ENCODE measurements at places on chromosomes 6 and 20.

- peak; percentile 15 for DNase-seq
These were observed 98.1 kb upstream of the TOP1 start for GRCh38 chr20:40930561-40930960.

DNA sequence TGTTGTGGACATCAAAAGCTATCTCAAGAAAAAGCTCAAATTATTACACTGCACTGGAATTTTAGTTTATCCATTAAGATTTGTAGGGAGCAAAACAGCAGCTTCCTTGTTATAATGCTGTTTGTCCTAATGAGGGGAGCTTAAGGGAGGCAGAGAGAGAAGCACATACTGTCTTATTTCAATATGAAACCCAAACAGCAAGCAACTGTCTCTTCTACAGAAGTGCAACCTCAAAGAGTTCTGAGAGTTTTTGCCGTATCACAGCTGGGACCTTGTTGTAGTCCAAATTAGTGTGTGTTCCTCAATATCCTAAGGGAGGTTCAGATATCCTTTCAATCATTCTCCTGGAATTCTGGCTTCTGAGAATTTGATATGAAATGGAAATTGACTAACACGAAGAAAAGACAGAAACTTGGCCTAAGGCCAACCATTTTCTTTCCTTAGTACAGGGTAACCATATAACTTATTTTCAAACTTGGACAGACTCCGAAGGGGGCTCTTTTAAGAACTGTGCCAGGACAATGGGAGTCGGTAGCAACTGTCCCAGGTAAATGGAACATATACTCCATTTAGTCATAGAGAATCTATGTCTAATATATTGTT, 149.3 kb upstream of the CCN2 start:
- no peak for DNase-seq

DNA sequence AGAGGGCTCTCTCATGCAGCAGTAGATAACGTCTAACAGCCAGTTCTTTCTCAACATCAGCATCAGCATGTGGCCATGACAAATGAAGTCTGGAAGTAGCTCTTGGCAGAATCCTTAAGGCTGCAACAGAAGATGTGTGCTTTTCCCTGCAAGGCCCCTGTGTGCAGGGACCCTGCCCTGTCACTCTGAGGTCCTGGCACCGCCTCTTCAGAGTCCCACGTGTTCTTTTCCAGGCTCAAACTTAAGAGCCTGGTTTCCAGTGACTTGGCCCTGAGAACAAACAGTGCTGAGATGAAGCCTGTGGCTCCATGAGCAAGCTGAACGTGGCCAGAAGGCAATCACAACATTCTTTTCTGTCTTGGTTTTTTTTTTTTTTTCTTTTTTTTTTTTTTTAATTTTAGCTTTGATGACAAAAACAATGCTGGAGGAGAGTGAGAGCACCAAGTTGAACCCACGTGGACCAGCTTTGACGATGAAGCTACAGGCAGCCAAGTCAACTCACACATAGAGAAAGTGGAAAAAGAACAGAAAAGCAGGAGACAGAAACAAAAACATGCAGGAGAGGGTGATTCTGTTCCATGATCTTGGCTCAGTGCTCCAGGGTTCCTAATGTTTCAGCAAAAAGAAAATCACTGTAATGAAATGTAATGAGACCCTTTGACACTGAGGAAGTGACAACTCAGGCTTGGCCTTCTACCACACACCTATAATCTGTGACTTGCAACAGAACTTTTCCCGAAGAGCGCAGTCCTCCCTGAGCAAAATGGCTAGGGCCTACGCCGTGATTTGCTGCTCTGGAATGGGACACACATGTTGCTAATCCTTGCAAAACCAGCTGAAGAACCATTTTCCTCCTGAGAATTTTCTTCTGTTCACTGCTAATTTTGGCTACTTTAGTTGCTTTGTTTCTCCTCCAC, 86.1 kb downstream of the FOXC1 start:
- DNase-seq = no peak

DNA sequence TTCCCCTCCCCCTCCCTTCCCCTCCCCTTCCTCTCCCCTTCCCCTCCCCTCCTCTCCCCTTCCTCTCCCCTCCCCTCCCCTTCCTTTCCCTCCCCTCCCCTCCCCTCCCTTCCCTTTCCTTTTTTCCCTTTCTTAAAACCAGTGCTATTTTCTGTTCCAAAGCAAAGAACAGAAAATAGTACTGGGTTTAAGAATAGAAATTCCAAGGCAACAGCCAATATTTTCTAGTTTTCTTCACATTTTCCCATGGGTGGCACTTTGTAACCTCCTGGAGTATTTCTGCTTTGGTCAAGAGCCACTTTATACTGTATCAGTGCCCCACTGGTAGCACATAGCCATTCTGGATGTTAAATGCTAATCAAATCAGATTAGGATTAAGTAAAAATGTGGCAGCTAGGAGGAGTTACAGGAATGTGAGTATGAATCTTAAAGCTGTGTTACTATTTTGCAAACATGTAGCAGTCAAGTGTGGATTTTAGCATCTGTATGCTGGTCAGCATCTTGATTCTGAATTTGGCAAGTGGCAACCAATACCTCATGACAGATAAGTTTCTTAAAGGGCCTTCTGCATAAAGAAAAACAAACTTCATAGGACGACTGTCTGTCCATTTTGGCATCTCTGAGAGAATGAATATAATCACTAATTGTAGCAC, 126.4 kb downstream of the CEP57L1 start:
- no peak for DNase-seq

DNA sequence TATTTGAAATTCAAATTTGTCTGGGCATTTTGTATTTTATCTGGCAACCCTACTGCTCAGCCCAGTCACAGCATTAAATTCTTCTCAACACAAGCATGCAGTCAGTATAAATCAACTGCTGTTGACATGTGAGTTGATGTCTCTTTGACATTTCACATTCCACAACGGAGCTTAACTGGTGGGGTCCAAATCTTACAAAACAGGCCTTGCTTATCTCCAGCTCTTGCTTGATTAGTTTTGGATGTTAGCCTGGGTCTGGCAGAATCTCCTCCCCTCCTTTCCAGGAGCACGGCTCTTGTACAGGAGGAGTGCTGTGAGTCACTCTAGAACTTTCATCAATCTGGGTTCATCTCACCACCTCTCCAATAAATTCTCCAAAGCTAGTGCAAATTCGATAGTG, 80.8 kb upstream of the PHACTR1 start:
- DNase-seq = peak; percentile 26

DNA sequence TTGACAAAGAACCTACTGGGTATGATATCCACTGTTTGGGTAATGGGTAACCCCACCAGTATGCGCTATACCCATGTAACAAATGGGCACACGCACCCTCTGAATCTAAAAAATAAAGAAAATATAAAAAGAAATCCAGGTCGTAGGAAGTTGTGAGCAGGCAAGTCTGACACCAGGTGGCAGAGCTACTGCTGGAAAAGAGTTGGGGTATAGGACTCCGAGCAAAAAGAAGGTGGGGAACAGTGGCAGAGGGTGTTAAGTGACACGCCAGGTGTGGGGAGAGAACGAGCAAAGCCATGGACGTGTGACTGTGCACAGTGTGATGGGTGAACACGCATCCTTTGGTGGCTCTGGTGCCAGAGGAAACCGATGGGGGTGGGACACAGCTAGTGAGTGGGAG, 46.7 kb downstream of the NOX3 start:
- DNase-seq = no peak

DNA sequence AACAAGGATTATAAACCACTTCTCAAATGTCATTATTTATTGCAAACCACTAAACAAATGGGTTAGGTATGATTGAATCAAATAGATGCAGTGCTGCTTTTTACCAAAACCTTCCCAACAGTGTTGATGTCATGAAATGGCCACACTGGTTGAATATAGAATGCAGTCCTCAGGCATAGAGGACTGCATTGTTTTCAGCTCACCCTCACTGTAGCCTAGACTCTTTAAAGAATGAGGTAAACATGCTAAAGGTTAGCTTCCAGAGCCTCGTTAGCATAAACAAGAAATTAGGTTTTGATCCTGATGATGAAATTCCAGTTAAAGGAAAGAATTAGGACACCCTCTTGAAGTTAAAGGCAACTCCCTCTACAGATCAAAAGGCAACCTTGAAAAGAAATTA, 224.3 kb downstream of the ALDH8A1 start:
- no peak for DNase-seq

GRCh38 chr6:97231911-97232310, 51.1 kb downstream of the MMS22L start:
- DNase-seq = no peak

GRCh38 chr6:167125410-167125809, 2.5 kb downstream of the CCR6 start:
- no peak for DNase-seq

DNA sequence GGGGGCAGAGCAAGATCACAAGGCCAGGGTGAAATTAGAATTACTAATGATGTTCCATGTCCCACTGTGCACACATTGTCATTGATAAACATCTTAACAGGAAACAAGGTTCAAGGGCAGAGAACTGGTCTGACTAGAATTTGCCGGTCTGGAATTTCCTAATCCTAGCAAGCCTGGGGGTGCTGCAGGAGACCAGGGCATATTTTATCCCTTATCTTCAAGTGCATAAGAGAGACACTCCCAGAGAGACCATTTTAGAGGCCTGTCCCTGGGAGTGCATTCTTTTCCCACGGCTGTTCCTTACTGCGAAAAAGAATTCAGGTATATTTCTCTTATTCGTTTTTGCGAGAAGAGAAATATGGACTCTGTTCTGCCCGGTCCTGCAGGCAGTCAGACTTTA, 41.5 kb downstream of the CD83 start:
- DNase-seq = no peak

GRCh38 chr6:139474145-139475108, 100.0 kb upstream of the CITED2 start:
- DNase-seq = peak; percentile 56

GRCh38 chr6:24734166-24734565, 15.2 kb upstream of the C6orf62 start:
- no peak for DNase-seq

DNA sequence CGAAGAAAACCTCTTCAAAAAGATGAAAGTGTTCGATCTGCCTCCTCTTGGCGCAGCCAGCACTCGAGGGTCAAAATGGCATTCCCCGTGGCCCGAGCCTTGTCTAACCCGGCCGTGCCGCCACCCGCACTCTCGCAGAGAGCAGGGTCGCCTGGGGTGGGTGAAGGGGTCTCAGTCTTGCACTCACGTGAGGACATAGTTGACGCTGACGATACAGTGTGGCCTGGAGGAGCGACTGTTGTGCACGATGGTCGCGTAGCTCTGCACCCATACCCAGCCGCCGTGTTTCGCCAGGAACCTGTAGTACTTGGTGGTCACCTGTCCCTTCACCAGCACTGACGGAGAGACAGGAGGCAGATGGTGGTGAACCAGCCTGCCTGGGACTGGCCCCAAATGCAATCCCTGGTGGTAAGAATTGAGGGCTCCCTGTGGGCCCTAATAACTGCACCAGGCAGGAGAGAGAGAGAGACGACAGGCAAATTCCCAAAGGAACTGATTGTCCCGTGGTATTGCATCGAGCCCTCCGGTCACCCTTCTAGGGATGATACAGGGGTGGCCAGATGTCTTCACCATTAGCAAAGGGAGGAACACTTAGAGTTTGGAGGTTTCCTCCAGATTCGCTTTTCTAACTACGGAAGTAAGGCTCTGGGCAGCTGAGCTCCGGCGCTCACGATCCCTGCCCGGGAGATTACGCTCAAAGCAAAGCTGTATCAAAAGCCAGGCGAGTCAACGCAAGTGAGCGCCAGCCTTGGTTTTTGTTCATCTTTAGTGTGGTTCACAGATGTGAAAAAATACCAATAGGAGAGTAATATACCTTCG, 17.4 kb downstream of the SIM1 start:
- DNase-seq = no peak

GRCh38 chr20:63082939-63083735, 76.4 kb upstream of the BHLHE23 start:
- no peak for DNase-seq

DNA sequence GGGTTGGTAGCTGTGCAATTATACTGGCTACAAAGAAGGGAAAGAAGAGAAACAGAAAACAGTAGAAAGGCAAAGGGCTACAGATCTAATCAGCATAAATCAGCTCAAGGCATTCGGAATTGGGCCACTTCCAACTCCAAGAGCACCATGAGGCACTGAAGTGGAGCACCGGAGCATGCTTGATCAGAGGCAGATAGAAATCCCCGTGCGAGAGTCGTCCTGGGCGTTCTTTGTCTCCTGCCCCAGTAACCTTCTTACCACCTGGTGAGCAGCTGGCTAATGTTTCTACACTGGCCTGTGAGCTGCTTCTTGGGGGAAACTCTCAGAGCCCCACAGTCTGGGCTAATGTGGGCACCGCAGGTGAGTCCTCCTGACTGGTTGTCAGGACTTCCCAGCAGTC, 16.7 kb downstream of the NEDD9 start:
- DNase-seq = no peak

DNA sequence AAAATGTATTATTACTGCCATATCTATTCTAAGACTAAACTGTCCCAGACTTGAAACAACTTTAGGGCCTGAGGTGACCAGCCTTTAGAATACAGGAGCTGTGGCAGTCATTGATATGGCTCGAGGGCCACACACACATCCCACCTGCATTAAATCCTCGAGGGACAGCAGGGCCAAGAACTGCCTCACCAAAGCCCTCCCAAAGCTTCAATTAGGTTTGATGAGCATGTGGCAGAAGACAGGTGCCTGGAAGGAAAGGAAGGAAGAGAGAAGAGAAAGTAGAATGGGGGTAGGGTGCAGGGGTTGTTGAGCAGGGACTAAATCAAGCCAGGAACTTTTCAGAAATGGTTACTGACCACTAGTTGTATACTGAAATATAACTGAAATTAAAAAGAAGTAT, 115.0 kb downstream of the PDSS2 start:
- DNase-seq = no peak

DNA sequence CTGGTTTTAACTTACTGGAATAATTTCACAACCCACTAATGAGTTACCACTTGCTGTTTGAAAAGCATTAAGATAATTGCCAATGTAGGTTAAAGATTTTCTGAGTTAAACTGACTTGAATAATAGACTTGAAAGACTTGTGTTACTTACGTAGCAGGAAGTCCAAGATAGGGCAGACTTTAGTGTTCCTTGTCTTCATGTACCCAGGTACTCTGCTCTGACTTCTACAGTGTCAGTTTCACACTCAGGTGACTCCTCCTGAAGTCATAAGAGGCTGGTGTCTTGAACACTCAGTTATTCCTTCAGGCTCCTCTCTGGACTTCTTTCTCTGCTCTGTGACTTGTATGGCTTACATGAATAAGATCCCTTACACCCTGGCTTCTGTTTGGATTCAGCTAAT, 76.3 kb upstream of the SGK1 start:
- no peak for DNase-seq

DNA sequence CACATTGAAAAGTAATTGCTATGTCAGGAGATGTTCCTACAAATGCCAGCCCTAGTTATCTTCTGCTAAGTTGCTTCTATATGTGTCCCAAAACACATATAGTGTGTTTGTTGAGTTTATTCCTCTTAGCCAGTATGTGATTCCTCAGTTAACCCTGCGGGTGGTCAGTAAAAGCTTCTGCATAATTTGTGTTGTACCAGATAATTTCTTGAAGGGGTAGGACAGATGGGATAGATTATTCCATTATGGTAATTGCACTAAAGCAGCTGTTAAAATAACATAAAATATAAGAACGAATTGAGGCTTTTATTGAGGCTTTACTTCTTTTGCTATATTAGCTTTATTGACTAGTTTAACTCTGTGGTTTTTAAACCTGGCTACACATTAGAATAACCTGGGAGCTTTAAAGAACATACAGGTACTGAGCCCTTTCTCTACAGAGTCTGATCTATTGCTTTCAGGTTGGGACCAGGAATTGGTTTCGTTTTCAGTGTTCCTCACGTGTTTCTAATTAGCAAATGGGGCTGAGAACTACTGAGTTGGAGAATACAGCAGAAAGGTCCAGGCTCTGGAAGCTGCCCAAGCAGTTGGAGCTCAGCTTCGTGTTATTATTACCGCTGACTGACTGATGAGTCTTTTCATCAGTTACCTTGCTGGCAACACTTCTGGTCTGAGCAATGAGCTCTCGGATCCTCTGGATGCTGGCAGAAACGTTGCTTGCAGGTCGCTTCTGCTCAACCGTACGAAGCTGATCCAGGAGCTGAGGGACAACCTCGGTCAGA, 56.9 kb downstream of the FAM229B start:
- no peak for DNase-seq
